ENCODE measurements at places on chromosomes 7 and 10. TPM values are rescaled to one million over a fixed set of nuclear protein-coding genes. Genes with fewer than 3 reads are reported as not detected.

CLEC5A gene
- not detected for total RNA-seq

PON1 gene
- total RNA-seq, result not detected

GPR85 gene
- total RNA-seq, result not detected

SPDYE16 gene
- total RNA-seq, result 0.30 TPM

ADCY1 gene
- total RNA-seq, result 0.99 TPM

AGR3 gene
- not detected for total RNA-seq

- no peaks in the 10 kb centered on the region for H3K4me1 ChIP-seq
- H3K36me3 ChIP-seq, result no peaks in the 10 kb centered on the region
- no peak for DNase-seq
- no peak overlapping the region for H3K4me3 ChIP-seq
- no peak overlapping the region for H3K27ac ChIP-seq
Observed at GRCh38 chr10:121681997-121682687, 83.9 kb upstream of the FGFR2 start.

- no peaks in the 10 kb centered on the region for H3K4me1 ChIP-seq
- H3K4me3 ChIP-seq, result no peak overlapping the region
- no peak overlapping the region for H3K27ac ChIP-seq
- H3K27me3 ChIP-seq, result no peaks in the 10 kb centered on the region
- DNase-seq, result no peak
Observed at GRCh38 chr7:43977525-43977924, 20.2 kb upstream of the SPDYE1 start.
